ENCODE measurements at places on chromosomes 16 and 17.

DNA sequence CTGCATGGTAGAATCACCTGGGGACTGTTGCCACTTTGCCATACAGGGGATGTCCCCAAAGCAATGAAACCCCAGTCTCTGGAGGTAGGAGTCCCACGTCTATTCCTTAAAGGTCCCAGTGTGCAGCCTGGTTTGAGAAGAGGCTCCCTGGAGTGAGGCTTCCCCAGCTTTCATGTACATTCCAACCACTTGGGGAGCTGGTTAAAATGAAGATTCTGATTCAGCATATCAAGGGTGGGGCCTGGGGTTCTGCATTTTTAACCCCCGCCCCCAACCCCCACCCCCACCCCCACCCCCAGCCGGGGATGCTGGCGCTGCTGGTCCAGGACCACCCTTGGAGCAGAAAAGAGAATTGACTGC is 241.2 kb downstream of the FOXL1 start:
- no peak for DNase-seq

DNA sequence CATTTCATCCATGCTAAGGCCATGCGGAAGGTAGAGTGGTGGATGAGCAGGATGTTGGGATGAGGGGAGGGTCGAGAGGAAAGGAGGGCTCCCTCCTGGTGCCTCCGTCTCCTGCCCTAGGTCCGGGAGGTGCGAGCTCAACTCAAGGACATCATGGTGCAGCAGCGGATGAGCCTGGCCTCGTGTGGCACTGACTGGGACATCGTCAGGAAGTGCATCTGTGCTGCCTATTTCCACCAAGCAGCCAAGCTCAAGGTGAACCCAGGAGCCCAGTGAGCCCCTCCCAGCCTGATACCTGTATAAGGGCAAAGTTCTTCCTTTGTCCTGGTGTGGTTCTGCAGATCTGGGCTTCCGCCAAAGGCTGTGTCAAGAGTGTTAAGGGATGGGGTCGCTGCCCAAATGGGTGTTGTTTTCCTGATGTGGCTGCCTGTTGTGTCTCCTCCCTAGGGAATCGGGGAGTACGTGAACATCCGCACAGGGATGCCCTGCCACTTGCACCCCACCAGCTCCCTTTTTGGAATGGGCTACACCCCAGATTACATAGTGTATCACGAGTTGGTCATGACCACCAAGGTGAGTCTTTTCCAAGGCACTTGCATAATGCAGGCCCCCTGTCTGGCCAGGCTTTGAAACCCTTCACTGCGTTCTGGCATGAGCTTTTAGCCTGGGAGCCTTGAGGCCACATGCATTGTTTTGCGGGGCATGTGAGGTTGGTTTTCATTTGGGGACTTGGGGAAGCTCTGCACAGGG is 14.9 kb downstream of the DHX38 start:
- no peak for DNase-seq

GRCh38 chr17:63425483-63425882 is 20.6 kb downstream of the CYB561 start:
- DNase-seq = no peak

DNA sequence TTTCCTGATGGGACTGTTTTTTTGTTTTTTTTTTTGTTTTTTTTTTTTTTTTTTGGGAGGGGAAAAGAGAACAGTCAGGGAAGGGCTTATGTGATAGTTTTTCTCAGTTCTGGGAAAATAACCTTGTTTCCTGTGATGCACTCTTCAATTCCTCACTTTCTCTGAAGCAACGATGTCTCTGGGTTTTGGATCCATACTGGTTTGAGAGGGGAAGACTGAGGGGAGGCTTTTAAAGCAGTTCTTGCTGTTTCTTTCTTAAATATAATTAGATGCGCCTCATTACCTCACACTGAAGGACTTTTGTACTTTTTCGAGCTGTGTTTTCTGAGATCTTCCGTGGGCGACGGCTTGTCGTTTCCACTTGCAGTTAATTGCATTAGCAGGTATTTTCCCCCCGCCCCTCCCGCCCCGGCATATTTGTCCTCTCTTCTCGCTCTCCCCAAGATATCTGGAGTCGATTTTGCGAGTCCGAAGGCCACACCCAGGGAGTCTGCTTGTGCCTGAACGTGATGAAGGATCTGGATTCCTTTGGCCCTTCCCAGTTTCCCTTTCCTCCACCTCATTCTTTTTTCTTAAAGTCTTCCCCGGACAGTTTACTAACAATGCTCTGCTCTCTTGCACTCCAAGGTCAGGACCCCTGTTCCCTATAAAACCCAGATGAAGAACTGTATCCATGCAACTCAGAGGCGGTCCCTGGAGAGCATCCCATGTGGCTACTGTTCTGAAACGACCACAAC is 125.2 kb upstream of the ZFHX3 start:
- DNase-seq = no peak

DNA sequence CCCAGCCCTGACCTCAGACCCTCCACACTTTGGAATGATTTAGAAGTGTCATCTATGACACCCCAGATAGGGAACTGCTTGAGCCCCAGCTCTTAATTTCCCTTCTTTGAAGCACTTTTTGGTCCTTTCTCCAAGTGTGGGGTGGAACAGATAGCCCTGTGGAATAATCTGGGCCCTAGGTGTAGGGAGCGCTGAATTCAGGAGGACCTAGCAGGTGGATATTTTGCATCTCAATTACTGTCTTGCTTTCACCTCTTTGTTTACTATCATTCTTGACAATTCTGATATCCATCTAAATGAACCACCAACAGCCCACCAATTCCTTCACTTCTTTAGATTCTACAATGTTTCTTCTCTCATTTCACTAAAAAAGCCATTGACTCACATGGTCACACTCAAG is 850.4 kb downstream of the KCNJ2 start:
- DNase-seq = no peak

DNA sequence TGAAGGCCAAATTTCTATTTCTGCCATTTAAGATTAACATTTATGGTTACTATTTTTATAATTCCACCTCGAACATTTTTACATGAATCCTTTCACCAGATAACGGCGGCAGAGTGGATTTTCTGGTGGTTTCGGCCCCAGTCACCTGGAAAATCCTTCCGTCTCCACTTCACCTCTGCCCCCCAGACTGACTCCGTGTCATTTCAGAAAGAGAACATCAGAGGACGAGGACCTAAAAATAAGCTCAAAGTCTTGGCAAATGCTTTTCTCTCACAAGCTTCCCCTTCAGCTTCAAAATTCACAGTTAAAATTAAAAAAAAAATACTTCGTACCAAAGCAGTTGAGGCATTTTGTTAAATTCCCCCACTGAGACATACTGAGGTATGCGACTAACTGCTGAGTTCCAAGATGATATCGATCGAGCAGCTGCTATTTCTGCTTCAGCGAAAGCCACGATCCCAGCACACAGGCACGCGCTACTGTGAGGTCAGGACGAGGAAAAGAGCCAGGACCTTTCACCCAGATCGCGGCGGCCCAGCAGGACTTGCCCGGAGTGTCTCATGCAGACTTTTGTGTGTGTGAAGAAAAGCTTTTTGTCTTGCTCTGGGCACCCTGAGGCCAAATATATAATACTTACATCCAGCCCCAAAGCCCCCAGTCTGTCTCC is 36.8 kb downstream of the ASPA start:
- no peak for DNase-seq

DNA sequence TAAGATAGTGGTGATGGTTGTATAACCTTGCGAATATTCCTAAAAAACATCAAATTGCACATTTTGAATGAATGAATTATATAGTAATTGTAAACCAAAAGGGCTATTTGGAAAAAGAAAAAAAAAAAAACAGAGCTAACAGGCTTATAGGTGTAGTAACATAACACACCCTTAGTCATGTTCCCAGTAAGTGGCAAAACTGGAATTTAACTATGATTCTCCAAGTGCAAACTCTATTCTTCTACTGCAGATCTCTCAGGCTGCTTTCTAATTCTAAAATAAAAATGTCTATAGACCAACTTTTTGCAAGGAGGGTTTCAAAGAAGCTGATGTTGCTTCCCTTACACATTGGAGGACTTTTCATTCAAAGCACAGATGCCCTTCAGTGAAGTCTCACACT is 293.2 kb upstream of the MON1B start:
- no peak for DNase-seq

Data from NCI-H187 treated with DMSO at 0.1 percent for 48 hours (cell line).